ENCODE measurements at places on chromosomes 2 and 18. TPM values are rescaled to one million over a fixed set of nuclear protein-coding genes. Genes with fewer than 3 reads are reported as not detected.
A peak's percentile ranks its signal among the peaks of the same experiment; 100 is the strongest.

CHRNG gene
- not detected for total RNA-seq

GRCh38 chr2:26904839-26905238, 56.9 kb downstream of the DPYSL5 start:
- no peaks in the 10 kb centered on the region for H3K36me3 ChIP-seq
- no peak overlapping the region for H3K4me3 ChIP-seq
- no peak for DNase-seq
- H3K27me3 ChIP-seq: peaks cover 7% of the 10 kb centered on the region

- no peaks in the 10 kb centered on the region for H3K36me3 ChIP-seq
- no peaks in the 10 kb centered on the region for H3K4me1 ChIP-seq
Measured at GRCh38 chr2:79782576-79783452, 270.0 kb downstream of the CTNNA2 start.

DNA sequence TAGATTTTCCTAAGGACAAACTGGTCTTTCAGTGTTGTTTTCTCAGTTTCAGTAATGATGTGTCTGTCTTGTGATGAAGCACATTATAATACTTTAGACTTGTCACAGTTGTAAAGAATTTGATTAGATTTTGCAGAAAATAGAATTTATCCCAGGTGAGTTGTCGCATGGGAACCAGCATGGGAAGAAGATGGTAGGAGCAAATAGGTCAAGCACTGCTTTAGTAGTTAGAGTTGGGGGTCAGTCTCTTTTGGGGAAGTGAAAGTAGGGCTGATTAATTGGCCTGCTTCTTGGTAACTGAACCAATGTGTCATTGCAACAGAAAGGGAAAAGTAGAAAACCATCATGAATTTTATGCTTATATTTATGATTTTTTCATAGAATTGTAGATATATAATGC, 153.2 kb upstream of the MYO3B start:
- peaks cover 31% of the 10 kb centered on the region for H3K36me3 ChIP-seq
- H3K4me3 ChIP-seq: no peak overlapping the region
- no peaks in the 10 kb centered on the region for H3K4me1 ChIP-seq
- no peaks in the 10 kb centered on the region for H3K27me3 ChIP-seq
- no peak overlapping the region for H3K27ac ChIP-seq

TRABD2A gene
- 9.2 TPM for total RNA-seq

- H3K27me3 ChIP-seq: no peaks in the 10 kb centered on the region
- peaks cover 6% of the 10 kb centered on the region for H3K4me1 ChIP-seq
- no peak for DNase-seq
- no peak overlapping the region for H3K4me3 ChIP-seq
Measured at GRCh38 chr2:156448766-156449165, 12.6 kb downstream of the GPD2 start.

NCL gene
- total RNA-seq: 338 TPM

CDH7 gene
- total RNA-seq: not detected

GPR45 gene
- total RNA-seq: not detected

DNA sequence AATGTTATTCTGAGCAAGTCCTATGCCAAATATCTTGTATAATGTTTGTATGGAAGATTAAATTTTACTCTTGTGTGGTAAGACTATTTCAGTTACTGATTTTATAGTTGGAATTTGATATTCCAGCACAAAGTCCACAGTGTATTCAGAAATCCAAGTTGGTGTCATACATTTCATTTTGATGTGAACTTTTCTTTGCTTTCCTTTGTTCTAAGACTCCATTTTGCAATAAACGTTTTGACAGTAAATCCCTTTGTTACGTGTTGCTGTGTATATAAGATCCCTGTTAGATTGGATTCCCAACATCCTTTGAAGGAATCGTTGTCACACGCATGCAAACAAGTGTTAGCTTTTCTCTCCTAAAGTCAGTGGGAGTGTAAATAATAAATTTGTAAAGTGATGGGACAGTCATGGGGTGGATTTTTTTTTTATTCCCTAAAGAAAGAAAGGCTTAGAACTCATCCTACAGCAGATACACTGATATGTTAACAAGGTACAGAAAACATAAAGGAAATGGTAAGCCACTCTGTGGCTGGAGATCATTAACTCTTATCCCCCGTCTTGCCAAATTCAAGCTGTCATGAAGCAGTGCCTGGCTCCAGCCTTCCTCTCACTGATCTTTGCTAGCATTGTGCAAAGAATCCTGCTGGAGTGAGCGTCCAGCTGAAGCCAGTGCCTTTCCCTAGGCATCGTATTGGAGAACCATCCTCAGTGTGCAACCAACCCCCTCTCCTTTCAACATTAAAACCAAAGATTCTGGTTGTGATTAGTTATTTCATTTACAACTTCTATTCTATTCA, 127.6 kb upstream of the CDCA7 start:
- H3K4me3 ChIP-seq: no peak overlapping the region
- DNase-seq: no peak
- no peak overlapping the region for H3K27ac ChIP-seq
- no peaks in the 10 kb centered on the region for H3K36me3 ChIP-seq

GRCh38 chr2:118227698-118228508, 139.6 kb downstream of the INSIG2 start:
- H3K27me3 ChIP-seq: peaks cover 66% of the 10 kb centered on the region
- H3K36me3 ChIP-seq: no peaks in the 10 kb centered on the region
- H3K4me3 ChIP-seq: no peak overlapping the region
- H3K27ac ChIP-seq: no peak overlapping the region
- peaks cover 20% of the 10 kb centered on the region for H3K4me1 ChIP-seq
- DNase-seq: no peak

FAM110C gene
- total RNA-seq: 0.94 TPM

LTBP1 gene
- total RNA-seq: 12.6 TPM

LMAN1 gene
- total RNA-seq: 53.0 TPM

DNA sequence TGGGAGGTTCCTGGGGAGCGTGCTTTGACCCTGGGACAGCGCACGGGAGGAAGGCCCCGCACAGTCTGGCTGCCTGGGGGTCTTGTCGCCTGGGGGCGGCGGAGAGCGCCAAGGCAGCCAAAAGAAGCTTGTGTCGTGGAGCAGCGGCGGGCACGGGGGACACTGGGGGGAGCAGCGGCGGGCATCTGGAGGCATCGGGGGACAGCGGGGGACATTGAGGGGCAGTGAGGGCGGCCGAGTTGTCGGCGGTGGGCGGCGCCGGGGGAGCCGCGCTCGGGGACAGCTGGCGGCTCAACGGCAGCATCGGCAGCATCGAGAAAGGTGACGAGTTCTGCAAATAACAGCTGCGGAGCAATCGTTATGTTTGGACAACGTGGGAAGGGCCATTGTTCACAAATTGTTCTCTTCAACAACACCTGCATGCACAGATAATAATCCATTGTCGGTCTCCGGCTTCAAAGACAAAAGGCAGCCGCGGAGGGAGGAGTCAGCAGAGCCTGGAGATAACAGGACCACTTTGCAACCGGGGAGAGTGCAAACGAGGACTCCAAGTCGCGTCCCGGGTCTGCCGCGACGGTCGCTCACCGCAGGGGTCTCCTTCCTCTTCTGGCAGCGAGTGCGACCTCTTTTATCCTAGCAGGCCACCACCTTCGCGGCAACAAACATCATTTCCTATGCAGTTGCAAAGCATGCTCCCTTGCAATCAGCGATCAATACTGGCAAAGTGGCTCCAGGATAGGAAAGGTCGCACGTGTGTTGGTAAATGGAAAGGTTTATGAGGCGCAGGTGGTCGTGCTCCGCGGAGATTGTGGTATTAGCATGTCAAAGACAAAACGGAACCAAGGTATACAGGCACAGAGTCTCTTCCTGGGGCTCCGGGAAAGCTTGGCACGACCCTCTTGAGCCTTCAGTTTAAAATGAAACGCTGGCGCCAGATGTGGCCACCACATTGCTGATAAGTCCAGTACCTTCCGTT, 132.3 kb upstream of the DLX2 start:
- peaks cover 4% of the 10 kb centered on the region for H3K4me1 ChIP-seq
- H3K27ac ChIP-seq: no peak overlapping the region
- H3K36me3 ChIP-seq: no peaks in the 10 kb centered on the region
- no peak for DNase-seq

DNA sequence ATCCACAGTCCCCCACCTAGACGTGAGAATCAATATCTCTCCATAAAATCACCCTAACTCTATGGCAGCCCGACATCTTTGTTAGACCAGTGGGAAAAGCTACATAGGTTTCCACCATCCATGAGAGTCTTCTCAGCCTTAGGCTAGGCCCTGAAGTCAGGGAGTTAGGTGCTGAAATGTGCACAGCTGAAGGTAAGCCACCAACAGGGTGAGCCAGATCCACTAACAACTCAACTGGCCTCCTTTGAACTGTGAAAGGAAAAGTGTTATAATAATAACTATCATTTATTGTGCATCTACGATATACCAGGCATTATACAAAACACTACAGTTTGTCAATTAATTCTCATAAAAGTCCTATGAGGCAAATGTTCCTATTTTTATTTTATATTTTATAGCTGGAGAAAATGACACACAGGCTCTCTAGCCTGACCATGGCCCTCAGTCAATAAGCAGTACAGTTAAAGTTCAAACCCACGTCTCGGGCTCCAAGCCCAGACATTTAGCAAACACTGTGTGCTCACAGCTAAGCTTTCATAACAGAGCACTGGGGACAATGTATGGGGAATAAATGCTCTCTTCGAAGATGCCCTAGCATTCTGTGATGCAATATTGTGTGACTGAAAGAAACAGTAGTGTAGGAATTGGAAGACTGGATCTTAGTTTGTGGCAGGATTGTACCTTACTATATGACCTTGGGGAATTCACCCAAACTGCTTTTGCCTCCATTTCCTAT, 11.2 kb upstream of the CYP27C1 start:
- H3K36me3 ChIP-seq: no peaks in the 10 kb centered on the region
- no peak overlapping the region for H3K4me3 ChIP-seq
- H3K4me1 ChIP-seq: peaks cover 2% of the 10 kb centered on the region

GRCh38 chr18:35982409-35983114, 10.1 kb downstream of the RMP24 start:
- DNase-seq: no peak
- H3K36me3 ChIP-seq: peaks cover 67% of the 10 kb centered on the region
- H3K27me3 ChIP-seq: no peaks in the 10 kb centered on the region
- H3K4me1 ChIP-seq: no peaks in the 10 kb centered on the region
- H3K27ac ChIP-seq: no peak overlapping the region
- no peak overlapping the region for H3K4me3 ChIP-seq

BCL2 gene
- total RNA-seq: 68.9 TPM

- H3K27me3 ChIP-seq: no peaks in the 10 kb centered on the region
- H3K27ac ChIP-seq: peak overlapping the region; percentile 97
- DNase-seq: no peak
- peaks cover 61% of the 10 kb centered on the region for H3K4me1 ChIP-seq
- peak overlapping the region; percentile 86 for H3K4me3 ChIP-seq
Measured at GRCh38 chr2:181892799-181893435, 1.4 kb downstream of the ITPRID2 start.

DNA sequence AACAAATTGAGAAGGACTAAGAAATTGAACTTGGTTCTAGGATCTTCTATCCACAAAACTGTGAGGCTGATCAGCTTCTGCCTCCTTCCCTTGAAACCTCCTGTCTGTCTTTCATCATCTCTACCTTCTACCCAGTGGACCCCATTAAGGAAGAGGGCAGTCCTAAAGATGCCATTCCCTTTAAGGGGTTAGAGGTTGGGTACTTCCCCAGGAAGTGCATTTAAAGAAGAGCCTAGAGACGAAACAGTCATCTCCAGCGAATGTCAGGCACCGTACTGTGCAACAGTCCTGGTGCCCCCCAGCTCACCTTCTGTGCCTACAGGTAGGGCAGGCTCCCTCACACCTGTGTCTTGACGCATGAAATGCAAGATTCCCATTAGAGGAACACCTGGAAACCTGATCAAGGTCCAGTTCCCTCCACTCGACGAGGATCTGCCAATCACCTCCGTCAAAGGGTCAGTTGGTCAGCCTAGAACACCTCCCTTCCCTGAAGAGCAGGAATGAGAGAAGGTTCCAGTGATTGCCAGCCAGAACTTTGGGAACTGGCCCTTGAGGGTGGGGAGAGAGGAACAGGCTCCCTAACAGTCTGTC, 20.9 kb downstream of the LOXHD1 start:
- H3K36me3 ChIP-seq: no peaks in the 10 kb centered on the region
- no peaks in the 10 kb centered on the region for H3K4me1 ChIP-seq
- no peak overlapping the region for H3K4me3 ChIP-seq

- H3K27me3 ChIP-seq: no peaks in the 10 kb centered on the region
- no peaks in the 10 kb centered on the region for H3K4me1 ChIP-seq
- H3K36me3 ChIP-seq: no peaks in the 10 kb centered on the region
- no peak overlapping the region for H3K4me3 ChIP-seq
- no peak overlapping the region for H3K27ac ChIP-seq
Measured at GRCh38 chr2:48197618-48198017, 291.3 kb upstream of the FBXO11 start.

RUFY4 gene
- total RNA-seq: 2.6 TPM

DNA sequence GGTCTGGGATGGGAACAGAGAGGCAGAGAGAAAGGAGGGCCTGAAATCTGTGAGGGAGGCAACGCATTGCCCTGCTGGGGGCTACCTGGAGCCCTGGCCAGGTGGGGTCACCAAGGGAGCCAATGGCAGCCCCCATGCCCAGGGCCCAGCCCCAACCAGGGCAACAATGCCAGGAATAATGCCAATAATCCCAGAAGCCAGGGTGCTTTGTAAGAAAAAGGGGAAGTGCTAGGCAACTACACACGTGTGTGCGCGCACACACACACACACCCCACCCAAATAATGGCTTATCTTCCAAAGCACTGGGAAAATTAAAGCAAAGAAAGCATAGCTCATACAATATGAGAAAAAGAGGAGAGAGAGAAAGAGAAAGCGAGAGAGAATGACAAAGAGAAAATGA, 7.0 kb upstream of the CLEC4F start:
- peak overlapping the region; percentile 13 for H3K27ac ChIP-seq
- DNase-seq: no peak
- H3K36me3 ChIP-seq: no peaks in the 10 kb centered on the region
- H3K27me3 ChIP-seq: no peaks in the 10 kb centered on the region

VPS4B gene
- total RNA-seq: 66.7 TPM

REG3A gene
- 3.2 TPM for total RNA-seq

ANKRD29 gene
- total RNA-seq: 7.3 TPM

C2orf49 gene
- total RNA-seq: 19.4 TPM

- no peaks in the 10 kb centered on the region for H3K4me1 ChIP-seq
- no peaks in the 10 kb centered on the region for H3K27me3 ChIP-seq
- no peak for DNase-seq
- no peaks in the 10 kb centered on the region for H3K36me3 ChIP-seq
- no peak overlapping the region for H3K27ac ChIP-seq
Measured at GRCh38 chr2:212906620-212907019, 244.8 kb downstream of the IKZF2 start.

GRCh38 chr18:45222180-45222579, 393.1 kb upstream of the SLC14A2 start:
- H3K27ac ChIP-seq: no peak overlapping the region
- DNase-seq: no peak
- no peaks in the 10 kb centered on the region for H3K27me3 ChIP-seq
- no peak overlapping the region for H3K4me3 ChIP-seq
- H3K36me3 ChIP-seq: no peaks in the 10 kb centered on the region

POTEI gene
- not detected for total RNA-seq

GRCh38 chr2:40123326-40123725, 328.6 kb downstream of the SLC8A1 start:
- no peak overlapping the region for H3K4me3 ChIP-seq
- no peaks in the 10 kb centered on the region for H3K27me3 ChIP-seq
- no peak for DNase-seq
- no peaks in the 10 kb centered on the region for H3K36me3 ChIP-seq

All from spleen (tissue), 13 donors.